MG63 (cell line): ENCODE measurements at places on chromosomes 3 and 15. TPM values are rescaled to one million over a fixed set of nuclear protein-coding genes. Genes with fewer than 3 reads are reported as not detected.

Gene ERICH6
- 0.66 TPM in 1 of 2 replicates, not detected in the other for total RNA-seq

Gene XCR1
- not detected in 2 replicates for total RNA-seq

Gene MFGE8
- 29.5 and 33.5 TPM in 2 replicates for total RNA-seq

Gene CADM2
- total RNA-seq, result not detected in 2 replicates

GRCh38 chr3:10374311-10374710 lies 53.4 kb upstream of the SEC13 start:
- DNase-seq, result peak; percentile 59

Gene ZNF592
- 2.6 and 4.6 TPM in 2 replicates for total RNA-seq

GRCh38 chr3:178195824-178196223 lies 340.4 kb upstream of the KCNMB2 start:
- DNase-seq, result no peak

Gene STRIT1
- total RNA-seq, result not detected in 2 replicates

DNA sequence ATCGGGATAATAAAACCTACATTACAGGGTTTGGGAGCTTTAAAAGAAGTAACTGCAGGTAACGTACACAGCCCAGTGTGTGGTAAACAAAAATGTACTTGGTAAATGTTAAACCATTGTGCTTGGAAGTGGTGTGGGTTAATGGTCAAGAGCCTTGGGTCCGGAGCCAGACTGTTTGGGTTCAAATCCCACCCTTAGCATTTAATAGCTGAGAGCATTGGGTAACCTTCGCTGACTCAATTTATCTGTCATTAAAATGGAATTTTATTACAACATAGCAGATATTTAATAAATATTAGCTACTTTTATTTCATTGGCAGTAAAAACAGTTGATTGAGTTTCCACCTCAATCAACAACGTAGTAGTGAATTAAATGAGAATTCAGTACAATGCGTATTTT lies 1.5 kb downstream of the FSTL1 start:
- DNase-seq, result peak; percentile 47

Gene GCNT3
- total RNA-seq, result not detected in 2 replicates

DNA sequence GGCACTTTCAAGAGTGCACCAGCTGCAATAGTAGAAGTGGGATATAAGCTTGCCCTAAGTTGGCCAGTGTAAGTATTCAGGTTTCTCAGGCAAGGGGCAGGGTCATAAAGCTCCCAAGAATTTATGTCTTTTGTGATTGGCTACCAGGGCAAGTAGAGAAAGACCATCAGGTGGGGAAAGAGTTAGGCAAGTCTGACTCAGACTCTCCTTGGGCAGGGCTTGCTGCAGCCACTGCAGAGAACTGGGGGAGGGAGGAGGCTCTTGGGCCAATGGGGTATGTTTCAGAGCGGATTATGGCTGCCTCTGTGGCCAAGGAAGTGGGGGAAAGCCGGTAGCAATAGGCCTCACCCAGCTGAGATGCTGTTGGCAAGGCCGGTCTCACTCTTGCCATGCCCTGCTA lies 44.6 kb upstream of the SLC25A36 start:
- no peak for DNase-seq

Gene ARHGEF3
- total RNA-seq, result 0.27 and 0.49 TPM in 2 replicates

GRCh38 chr15:85607141-85607806 lies 187.5 kb downstream of the KLHL25 start:
- DNase-seq, result no peak

DNA sequence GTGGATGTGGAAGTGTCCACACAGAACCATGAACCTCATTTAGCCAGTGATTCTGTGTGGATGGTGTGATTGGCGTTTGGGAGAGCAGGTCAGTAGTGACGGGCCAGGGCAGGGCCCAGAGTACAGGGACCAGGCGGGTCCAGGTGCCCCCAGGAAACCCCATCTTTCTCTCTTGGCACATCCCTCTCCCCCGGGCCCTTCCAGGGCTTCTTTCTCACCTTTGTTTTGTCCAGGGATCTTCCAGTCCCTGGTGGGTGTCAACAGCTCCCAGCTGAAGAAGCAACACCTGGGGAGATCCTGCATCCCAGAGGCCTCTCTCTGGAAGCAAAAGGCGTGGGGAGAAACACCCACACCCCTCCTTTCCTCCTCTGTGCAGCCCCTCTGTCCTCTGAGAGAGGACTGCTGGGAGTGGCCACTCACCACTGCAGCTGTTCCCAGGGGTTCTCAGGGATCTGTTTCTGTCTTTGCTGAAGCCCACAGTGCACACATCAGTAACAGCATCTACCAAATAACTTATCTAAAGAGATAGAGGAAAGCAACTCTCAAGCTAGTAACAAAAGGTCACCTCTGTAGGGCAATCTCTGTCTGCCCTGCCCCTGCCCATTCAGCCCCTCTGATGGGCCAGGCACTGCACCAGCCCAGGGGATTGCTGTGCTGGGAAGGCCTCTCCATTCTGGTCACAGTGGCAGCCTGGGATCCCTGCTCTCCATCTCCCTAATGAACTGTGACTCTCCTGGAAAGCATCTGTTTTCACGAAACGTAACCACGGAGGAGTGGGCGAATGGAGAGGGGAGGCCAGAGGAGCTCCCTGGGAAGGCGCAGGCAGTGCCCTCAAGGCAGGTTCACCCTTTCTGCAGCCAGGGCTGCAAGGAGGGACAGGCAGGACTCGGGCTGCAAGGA lies 98.3 kb upstream of the ALDH1A3 start:
- DNase-seq, result no peak

- peak; percentile 22 for DNase-seq
Observed at GRCh38 chr3:81723732-81724313, 37.6 kb downstream of the GBE1 start.

- DNase-seq, result no peak
Observed at GRCh38 chr3:187167777-187168176, 28.5 kb upstream of the RPL39L start.

Gene CHDH
- 0.76 and 2.0 TPM in 2 replicates for total RNA-seq

DNA sequence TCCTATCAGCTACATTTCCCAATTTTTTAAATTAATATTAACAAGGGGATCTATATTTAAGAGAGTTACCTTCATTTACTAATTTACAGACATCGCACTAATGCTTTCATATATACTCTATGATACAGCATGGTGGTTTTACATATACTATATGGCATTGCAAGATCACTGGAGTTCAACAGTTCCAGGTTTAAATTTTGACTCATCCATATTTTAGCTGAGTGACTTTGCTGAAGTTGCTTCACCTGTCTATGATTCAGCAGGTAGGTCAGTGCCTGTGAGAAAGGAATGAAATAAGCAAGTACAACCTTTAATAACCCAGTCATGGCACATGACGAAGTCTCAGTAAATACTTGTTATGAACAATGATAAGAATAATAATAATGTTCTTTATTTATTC lies 211.1 kb downstream of the P3H2 start:
- no peak for DNase-seq

DNA sequence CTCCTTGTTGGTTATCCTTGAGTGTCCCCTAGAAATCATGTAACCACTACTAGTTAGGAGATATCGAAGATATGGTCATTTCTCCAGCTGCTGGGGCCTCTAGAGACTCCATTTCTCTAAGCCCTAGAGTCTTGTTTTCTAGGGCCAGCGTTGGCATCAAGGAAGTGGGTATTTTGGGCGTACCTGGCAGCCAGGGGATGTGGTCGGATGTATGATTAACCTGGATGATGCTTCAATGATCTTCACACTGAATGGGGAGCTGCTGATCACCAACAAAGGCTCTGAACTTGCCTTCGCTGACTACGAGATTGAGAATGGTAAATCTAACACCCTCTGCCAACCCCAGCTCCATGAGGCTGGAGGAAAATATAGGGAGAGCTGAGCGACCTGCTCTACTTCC lies 325.5 kb downstream of the RYR3 start:
- no peak for DNase-seq

DNA sequence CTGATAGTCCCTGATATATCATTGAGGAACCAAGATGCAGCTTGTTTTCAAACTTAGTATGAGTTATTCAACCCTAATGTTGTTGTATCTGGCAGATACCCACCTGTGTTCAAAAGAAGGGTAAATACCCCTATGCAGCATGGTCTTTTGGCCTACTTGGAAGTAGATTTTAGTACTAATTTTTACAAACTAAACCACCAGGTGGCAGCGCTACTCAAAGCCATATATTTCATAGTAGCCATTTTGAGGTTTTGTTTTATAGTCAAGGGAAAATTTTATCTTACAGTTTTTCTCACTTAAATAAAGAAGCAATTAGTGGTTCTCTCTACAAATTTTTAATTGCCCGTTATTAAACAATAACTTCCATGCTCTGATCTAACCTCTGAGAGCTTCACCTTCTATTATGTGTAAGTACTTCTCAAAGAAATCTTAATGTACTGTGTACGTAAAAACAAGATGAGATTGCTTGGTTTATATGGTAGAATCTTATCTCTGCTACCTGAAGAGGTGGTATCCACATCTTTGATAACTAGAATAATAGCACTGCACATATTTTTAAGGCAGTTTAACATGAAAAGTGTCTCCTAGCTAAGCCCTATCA lies 31.5 kb upstream of the MLF1 start:
- no peak for DNase-seq

DNA sequence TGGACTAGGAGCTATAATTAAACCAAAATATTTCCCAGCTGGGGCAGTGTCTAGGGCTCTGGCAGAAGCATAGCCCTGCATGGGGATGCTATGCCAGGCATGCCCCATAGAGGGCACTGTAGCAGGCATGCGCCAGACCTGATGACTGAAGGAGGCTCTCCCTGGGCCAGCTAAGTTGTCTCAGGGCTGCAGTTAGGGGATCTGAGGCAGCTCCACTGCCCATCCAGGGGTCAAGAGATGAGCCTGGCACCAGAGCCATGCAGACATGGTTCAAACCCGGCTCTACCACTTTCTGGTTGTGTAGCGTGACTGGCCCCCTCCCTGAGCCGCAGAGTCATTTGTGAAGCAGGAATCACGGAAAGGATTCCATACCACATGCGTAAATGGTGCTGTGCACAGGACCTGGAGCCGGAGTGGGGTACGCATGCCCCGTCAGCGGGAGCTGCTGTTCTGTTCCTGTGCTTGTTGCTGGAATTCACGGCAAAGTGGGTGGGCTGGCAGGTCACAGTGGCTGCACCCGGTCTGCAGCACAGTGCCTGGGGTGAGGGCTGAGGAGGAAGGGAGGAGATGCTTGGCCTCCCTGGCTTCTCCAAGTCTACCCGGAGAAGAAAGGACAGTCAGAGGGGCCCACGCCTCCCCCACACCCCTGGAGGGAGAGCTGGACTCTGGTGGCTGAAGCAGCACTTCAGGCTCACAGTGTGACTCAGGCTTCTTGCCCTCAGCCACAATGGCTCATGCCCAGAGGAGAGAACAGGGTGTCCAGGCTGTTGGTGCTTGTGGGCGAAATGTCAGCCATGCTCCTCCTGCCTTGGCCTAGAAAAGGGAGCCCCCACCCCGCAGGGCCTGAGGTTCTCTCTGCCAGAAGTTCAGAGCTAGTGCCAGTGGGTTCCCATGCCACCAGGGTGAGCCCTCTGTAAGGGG lies 43.1 kb downstream of the DNASE1L3 start:
- DNase-seq, result peak; percentile 37

DNA sequence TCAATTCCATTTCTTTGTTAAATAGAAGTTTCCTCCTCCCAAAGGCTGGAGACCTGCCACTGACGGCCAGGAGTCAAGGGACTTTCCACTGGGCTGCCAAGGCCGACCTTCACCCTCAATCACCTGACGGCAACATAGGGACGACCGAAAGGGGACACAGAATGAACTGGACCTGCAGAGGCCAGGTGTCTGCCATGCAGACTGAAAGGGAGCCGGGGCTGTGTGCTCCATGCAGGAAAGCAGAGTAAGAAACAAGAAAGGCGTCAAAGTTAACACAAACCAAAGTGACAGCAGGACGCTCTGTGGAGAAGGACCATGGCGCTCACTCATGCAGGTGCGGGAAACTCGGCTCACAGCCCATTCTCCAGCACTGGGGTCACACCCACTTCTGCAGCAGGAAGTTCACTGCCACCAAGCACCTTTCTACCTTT lies 26.1 kb downstream of the ZXDC start:
- DNase-seq, result no peak

DNA sequence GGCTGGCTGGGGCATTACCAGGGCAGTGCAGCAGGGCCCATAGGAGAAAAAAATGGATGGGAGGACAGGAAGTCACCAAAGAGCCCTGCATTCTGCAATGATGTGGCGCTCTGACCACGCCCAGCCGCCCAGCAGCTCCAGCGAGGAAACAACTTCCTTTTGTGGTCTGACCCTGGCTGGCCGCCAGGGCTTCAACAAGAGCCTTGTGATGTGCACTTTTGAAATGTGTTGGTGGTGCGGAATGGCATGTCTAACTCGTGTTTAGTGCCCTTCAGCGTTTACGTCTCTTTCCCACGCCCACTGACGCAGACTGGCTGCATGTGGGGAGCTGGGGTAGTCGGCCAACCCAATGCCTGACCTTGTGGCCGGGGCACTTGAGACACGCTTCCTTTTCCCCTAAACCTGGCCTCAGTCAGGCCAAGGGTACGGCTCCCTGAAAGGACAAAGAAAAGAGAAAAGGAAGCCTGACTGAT lies 81.9 kb upstream of the CTNNB1 start:
- peak; percentile 50 for DNase-seq

Gene PROK2
- total RNA-seq, result not detected in 2 replicates

GRCh38 chr3:184665101-184665500 lies 46.8 kb downstream of the MAGEF1 start:
- DNase-seq, result no peak

Gene GP9
- total RNA-seq, result not detected in 2 replicates

GRCh38 chr3:127410678-127411077 lies 122.8 kb upstream of the PRR20G start:
- no peak for DNase-seq

GRCh38 chr15:91508633-91509032 lies 344.9 kb upstream of the SLCO3A1 start:
- no peak for DNase-seq

GRCh38 chr3:127535901-127536829 lies 54.4 kb downstream of the TPRA1 start:
- DNase-seq, result no peak

- no peak for DNase-seq
Observed at GRCh38 chr15:76071806-76072205, 12.0 kb downstream of the TMEM266 start.
